ENCODE measurements at places on chromosomes 5 and 9. TPM values are rescaled to one million over a fixed set of nuclear protein-coding genes. Genes with fewer than 3 reads are reported as not detected.

- H3K36me3 ChIP-seq = peaks cover 11% of the 10 kb centered on the region
- H3K4me3 ChIP-seq = no peak overlapping the region
- H3K27ac ChIP-seq = no peak overlapping the region
- no peaks in the 10 kb centered on the region for H3K4me1 ChIP-seq
These were observed 116.0 kb downstream of the SLC12A2 start for GRCh38 chr5:128199611-128200010.

PRR16 gene
- not detected for total RNA-seq

HSPA4 gene
- total RNA-seq = 32.8 TPM

ACER2 gene
- total RNA-seq = 3.8 TPM

FBXW11 gene
- 49.2 TPM for total RNA-seq

SOHLH1 gene
- total RNA-seq = not detected

C9 gene
- total RNA-seq = not detected

PPIC gene
- 36.7 TPM for total RNA-seq

TAF11L5 gene
- not detected for total RNA-seq

DNA sequence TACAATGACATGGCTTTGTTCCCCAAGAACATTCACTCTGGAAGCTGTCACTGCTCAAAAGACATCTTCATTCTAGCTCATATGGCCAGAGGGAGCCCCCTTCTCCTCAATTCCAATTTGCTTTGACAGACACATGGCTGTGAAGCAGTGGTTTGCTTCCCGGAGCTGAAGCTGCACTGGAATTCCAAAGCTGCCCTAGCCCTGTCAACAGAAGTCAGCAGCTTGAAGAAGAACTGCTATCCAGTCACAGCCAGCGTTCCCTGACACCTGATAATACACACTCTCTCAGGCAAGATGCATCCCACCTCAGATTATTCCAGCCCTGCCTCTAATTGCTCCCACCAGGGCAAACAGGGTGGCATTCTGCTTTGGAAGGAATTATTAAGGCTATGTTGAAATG is 93.7 kb downstream of the SEMA5A start:
- H3K4me3 ChIP-seq = no peak overlapping the region
- H3K4me1 ChIP-seq = no peaks in the 10 kb centered on the region
- DNase-seq = no peak
- no peak overlapping the region for H3K27ac ChIP-seq
- H3K27me3 ChIP-seq = no peaks in the 10 kb centered on the region
